Epithelial cell of proximal tubule (primary cell): ENCODE measurements at places on chromosomes 2 and 18.

DNA sequence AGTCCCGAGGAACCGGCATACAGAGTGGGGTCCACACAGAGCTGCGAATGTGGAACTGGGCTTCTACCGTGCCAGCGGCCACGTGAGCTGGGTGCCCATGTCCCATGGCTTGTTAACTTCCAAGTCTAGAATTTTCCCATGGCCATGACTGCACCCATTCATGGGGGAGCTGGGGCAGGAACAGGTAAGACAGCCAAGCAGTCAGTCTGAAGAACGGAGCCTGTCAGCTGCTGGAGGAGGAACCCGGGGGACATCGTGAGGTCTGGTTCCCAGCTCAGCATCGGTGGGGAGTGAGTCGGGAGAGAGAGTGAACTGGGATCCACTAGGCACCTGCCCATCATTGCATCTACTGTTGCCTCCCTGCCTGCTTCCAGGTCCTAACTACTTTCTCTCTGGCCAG, 86.9 kb downstream of the SH3RF3 start:
- no peak for DNase-seq

GRCh38 chr2:105114551-105114950, 76.7 kb downstream of the MRPS9 start:
- peak; percentile 16 for DNase-seq

DNA sequence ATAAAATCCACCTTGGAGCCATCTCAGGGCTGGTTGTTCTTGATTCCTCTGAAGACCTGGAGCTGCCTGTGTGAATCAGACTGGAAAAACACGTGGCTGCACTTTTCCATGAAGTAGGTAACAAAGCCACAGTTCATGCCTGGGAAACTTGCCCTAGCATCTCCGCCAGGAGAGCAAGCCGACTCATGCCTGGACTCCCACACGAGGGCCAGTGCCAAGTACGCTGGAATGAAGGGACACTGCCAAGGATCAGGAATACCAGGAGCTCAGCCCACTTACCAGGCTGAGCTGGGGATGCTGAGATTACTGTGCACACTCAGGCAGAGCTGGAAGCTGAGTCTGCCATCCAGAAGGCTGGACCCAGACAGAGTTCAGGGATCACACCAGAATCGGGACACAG, 10.9 kb upstream of the FHL2 start:
- DNase-seq = peak; percentile 94

DNA sequence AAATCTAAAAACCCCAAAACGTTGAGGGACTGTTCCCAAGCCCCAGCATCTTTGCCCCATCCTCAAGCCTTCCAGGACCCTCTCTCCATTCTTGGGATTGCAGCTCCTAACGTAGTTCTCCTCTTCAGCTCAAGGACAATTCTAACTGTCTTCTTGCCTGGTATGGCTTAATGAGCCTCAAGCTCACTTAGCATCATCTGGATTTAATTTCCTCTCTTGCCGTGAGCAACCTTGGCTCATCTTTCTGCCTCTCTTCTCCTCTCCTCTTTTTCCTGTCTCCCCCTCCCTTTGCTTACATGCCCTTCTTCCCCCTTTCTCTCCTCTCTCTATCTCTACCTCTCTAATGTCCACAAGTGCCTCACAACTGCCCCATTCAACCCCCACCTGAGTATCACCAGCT, 44.2 kb downstream of the TACR1 start:
- no peak for DNase-seq

- no peak for DNase-seq
Measured at GRCh38 chr2:177165721-177166711, 46.6 kb upstream of the HNRNPA3 start.

DNA sequence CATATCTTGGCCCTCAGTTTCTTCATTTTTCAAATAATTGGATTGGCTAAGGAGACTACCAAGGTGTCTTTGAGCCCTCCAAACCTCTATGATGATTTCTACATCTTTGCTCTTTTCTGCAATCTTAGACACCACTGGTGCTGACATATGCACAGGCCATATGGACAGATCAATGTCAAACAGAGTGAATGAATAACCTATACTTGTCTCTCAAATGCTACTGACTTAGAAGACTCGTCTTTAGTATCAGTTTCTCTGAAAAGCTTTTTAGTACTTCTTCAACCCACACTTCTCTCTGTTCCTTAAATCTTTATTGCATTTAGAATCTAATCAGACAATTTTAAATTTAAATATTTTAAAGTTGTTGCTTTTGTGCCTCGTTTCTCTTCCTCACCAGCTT, 258.2 kb downstream of the LTBP1 start:
- DNase-seq = no peak

DNA sequence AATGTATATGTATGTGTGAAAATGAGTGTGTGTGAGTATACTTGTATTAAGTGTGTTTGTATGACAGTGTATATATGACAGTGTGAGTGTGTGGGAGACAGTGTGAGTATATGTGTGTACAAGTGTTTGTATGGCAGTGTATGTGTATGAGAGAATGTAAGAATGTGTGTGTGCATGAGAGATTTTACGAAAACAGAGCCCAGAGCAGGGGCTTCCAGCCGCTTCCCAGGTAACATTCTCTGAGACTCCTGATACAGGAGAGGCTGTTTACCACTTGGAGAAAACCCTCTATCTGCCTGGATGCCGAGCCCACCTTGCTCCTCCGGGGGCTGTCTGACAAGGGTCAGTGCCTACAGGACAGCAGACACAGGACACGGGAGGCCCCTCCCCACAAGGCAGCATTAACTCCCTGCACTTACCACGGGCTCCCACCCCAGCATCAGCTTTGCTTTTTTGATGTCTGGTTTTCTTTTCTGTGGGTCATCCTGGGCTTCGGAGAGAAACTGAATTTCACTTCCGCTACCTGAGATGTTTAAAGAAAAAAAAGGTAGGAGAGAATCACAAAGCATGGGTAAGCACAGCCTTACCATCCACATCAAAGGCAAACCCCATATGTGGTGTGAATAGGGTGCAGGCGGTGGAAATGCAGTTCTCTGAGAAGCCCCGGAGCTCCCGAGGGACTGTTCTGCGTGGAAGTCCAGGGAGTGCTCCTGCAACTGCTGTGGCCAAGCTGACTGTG, 97.6 kb downstream of the UXS1 start:
- DNase-seq = no peak

GRCh38 chr18:22485808-22486244, 68.1 kb upstream of the CTAGE1 start:
- DNase-seq = no peak
